ENCODE measurements at places on chromosomes 2 and 18.

GRCh38 chr2:240398661-240399267 is 36.7 kb upstream of the GPC1 start:
- H3K27ac ChIP-seq: no peak overlapping the region
- no peak for DNase-seq
- no peak overlapping the region for H3K4me3 ChIP-seq
- no peaks in the 10 kb centered on the region for H3K36me3 ChIP-seq
- H3K27me3 ChIP-seq: peaks cover 27% of the 10 kb centered on the region
- peaks cover 8% of the 10 kb centered on the region for H3K4me1 ChIP-seq

- H3K36me3 ChIP-seq: no peaks in the 10 kb centered on the region
- H3K4me1 ChIP-seq: peaks cover 35% of the 10 kb centered on the region
- peak; percentile 21 for DNase-seq
Measured at GRCh38 chr2:97871096-97871780, 124.5 kb downstream of the TMEM131 start.

GRCh38 chr18:9916077-9916639 is 2.3 kb downstream of the VAPA start:
- no peak for DNase-seq
- H3K36me3 ChIP-seq: no peaks in the 10 kb centered on the region
- no peaks in the 10 kb centered on the region for H3K27me3 ChIP-seq
- peaks cover 44% of the 10 kb centered on the region for H3K4me1 ChIP-seq

DNA sequence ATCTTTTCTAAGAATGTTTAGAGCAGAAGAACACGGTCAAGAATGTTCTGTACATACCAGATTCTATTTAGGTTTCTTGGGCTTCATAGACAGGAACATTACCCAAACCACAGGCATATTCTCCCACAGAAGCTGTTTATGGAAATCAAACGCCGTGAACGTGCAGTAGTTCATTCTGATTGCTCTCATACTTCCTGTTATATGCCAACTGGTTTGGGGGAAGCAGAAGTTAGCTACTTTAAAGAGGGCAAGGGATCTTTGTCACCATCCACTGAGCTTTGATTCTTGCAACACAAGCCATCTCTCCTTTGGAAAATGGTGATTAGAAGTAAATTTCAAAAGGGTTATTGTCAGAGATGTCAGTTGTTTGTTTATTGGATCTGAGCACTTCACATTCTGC is 182.2 kb upstream of the NRP2 start:
- no peak for DNase-seq
- H3K36me3 ChIP-seq: no peaks in the 10 kb centered on the region
- no peak overlapping the region for H3K4me3 ChIP-seq
- no peaks in the 10 kb centered on the region for H3K27me3 ChIP-seq

DNA sequence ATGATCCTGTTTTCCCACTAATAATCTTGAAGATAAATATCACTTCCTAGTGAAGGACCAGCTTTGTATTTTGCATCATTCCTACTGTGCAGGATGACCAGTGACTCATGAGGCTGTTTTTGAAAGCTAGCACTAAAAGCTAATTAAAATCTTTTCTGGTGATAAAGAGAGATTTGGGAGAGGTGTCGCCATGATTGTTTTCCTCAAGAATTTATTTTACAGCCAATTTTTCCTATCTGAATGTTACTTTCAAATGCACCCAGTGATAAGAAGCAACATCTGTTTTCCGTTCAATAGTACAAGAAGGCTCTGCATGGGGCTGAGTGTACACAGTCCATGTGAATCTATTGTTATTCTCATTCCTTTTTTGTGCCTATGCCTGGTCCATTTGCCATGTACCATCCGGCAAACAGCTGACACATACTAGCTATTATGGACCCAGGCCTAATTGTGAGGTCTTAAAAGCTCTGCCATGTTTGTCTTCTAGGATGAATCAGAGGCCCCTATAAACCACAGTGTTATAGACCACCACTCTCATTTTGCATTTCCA is 28.4 kb downstream of the MEIS1 start:
- no peak for DNase-seq
- H3K27ac ChIP-seq: no peak overlapping the region
- no peaks in the 10 kb centered on the region for H3K27me3 ChIP-seq
- no peaks in the 10 kb centered on the region for H3K36me3 ChIP-seq

DNA sequence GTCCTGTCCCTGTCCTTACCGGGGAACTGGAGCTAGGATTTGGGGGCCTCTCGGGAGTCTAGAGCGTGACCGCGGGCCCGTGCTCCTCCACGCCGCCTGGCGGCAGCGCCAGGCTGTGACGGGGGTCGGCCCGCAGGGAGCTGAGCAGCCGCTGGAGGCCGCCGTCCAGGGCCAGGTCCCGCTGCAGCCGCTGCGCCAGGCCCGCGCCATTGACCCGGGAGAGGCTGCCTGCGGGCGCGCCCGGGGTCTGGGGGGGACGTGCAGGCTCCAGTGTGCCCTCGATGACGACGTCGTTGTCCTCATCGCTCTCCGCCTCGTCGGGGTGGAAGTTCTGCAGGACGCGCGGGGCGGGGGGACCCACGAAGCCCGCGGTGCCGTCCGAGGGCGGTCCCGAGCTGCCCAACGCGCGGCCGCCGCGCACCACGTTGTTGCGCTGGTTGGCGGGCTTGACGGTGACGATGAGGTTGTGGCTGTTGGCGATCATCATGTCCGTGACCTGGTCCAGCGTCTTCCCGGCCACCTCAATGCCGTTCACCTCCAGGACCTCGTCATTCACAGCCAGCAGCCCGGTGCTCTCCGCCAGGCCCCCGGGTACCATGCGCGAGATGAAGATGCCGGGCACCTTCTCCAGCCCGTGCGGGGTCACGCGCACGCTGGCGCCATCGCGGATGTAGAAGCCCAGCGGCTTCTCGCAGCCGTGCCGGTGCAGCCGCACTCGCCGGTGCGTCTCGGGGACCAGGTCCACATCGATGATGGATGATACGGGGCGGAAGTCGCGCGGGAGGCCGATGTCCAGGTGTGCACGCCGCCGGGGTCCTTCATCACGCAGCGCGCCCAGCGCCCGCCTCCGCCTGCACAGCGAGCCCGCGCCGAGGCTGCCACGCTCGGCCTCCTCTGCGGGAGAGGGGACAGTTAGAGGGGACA is 50.9 kb downstream of the ADNP2 start:
- peaks cover 8% of the 10 kb centered on the region for H3K36me3 ChIP-seq
- no peaks in the 10 kb centered on the region for H3K4me1 ChIP-seq
- H3K27me3 ChIP-seq: no peaks in the 10 kb centered on the region
- H3K27ac ChIP-seq: no peak overlapping the region
- no peak overlapping the region for H3K4me3 ChIP-seq

- no peak overlapping the region for H3K27ac ChIP-seq
- no peak overlapping the region for H3K4me3 ChIP-seq
- no peak for DNase-seq
- H3K4me1 ChIP-seq: peaks cover 5% of the 10 kb centered on the region
Measured at GRCh38 chr2:27901234-27901633, 10.7 kb downstream of the BABAM2 start.
